Inflammatory macrophage treated with lipopolysaccharide for 4 hours (primary cell): ENCODE measurements at places on chromosomes 6 and 20.

DNA sequence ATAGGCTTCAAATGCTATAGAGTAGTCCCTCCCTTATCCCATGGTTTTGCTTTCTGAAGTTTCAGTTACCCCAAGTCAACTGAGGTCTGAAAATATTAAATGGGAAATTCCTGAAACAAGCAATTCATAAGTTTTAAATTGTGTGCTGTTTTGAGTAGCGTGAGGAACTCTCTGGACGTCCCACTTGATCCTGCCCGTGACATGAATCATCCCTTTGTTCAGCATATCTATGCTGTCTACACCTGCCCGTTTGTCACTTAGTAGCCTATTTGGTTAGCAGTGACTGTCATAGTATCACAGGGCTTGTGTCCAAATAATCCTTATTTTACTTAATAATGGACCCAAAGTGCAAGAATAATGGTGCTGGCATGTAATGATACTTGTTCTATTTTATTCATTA, 5.0 kb downstream of the PCMT1 start:
- peak; percentile 89 for DNase-seq

GRCh38 chr6:32982702-32983492, 14.5 kb downstream of the BRD2 start:
- DNase-seq = no peak

- no peak for DNase-seq
Measured at GRCh38 chr6:40957616-40958492, 81.2 kb downstream of the UNC5CL start.

DNA sequence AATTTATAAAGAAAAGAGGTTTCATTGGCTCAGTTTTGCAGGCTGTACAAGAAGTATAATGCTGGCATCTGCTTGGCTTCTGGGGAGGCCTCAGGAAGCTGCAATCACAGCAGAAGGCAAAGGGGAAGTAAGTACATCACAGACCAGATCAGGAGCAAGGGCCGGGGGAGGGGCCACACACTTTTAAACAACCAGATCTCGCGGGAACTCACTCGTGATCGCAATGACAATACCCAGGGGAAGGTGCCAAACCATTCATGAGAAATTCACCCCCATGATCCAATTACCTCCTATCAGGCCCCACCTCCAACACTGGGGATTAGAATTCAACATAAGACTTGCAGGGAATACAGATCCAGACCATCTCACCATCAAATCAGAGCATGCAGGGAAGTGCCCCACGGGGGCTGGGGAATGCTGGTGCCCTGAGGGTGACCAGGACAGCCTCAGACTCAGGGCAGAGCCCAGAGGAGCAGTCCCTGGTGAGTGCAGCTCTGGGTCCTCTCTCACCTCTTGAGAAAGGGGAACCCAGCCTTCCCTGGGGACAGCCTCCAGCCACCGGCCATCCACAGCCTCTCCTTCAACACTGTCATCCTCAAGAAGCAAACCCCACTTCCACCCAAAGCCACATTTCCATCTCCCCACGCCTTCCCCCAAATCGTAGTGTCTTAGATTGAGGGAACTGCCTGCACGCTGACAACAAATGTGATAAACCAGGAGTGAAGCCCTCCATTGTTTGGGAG, 80.7 kb downstream of the ANKRD60 start:
- no peak for DNase-seq

- no peak for DNase-seq
Measured at GRCh38 chr6:153553627-153554026, 422.5 kb upstream of the RGS17 start.

DNA sequence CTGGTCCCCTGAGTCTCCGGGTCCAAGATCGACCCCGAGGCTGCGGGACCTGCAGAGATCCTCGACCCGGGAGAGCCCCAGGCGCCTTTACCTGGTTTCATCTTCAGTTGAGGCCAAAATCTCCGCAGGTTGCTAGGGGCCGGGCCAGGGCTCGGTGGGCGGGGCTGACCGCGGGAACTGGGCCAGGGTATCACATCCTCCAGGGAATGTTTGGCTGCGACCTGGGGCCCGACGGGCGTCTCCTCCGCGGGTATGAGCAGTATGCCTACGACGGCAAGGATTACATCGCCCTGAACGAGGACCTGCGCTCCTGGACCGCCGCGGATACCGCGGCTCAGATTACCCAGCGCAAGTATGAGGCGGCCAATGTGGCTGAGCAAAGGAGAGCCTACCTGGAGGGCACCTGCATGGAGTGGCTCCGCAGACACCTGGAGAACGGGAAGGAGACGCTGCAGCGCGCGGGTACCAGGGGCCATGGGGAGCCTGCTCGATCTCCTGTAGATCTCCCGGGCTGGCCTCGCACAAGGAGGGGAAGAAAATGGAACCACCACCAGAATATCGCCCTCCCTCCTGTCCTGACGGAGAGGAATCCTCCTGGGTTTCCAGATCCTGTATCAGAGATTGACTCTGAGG, 53.8 kb upstream of the POLR1H start:
- DNase-seq = no peak

DNA sequence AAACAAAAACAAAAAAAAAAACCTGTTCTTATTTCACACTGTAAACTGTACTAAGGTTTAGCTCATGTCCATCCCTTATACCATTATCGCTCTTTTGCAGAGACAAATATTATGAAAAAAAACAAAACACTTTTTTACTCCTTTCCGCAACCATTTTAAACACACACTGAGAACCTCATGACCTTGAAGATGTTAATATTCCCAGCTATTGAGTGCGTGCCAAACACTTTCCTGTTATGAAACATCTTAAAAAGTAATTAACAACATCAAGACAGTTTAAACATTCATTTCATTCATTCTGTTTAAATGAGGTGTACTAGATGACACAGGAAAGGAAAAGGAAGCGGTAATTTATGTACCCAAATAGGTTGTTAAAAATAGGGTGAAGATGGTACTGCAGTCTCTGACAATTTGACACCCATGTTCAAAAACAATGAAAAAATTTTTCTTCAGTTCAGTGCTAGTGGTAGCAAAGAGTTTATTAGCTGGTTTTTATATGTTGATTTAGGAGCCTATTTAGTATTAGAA, 3.9 kb upstream of the ARHGAP18 start:
- DNase-seq = no peak

DNA sequence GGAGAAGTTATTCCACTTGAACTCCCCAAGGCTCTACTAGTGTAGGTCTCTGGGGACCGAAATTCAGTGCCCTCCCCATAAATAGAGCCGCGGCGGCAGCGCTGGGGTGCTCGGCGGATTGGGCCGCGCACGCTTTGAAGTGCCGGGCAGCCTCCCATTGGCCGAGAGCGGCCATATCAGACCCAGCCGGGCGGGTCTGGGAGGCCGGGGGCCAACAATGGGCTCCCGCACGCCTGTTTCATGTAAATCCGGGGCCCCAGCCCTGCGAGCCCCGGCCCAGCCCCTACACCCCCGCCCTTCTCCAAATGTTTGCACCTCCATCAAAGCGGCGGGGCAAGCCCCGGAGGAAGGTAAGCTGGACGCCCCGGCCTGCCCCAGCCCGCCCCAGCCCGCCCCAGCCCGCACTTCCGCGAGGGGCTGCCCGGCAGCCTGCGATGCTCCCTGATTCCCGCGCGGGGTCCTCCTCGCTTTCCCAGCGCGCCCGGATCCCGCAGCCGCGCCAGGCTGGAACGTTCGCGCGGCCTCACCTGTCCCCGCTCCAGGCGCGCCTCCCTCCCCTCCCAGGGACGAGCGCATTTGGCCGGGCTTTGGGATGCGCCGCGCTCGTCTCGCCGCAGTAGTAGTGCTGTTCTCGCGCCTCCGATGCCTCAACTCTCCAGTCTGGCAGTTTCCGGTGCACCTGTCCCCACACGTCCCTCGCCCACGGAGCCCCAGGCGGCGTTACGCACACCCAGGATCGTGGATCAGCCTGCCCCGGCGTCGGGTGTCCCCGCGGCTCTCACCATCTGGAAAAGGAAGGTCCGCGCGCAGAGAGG, at the start of gene TBXT:
Gene TBXT, minus strand, starts transcription at position 51 of the 815 bp plus-strand sequence. CDS start 260 bp downstream, outside the sequence.
- DNase-seq = no peak

GRCh38 chr6:101391772-101392585, 1.5 kb upstream of the GRIK2 start:
- no peak for DNase-seq

DNA sequence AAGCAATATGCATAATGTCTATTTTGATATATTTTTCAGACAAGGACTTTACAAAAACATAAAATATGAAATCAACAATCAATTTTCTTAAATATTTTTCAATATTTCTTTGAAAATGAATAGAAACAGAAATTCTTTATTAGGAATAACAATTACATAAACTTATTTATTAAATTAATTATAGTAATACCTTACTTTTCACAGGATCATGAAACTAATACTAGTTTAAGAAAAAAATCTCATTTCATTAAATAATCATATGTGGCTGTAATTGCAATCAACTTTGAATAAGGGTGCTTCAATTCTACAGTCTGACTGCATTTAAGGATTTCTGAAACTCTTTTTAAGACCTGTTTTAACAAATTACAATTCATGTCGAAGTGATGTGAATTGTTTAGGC, 26.6 kb downstream of the EPHA7 start:
- no peak for DNase-seq

DNA sequence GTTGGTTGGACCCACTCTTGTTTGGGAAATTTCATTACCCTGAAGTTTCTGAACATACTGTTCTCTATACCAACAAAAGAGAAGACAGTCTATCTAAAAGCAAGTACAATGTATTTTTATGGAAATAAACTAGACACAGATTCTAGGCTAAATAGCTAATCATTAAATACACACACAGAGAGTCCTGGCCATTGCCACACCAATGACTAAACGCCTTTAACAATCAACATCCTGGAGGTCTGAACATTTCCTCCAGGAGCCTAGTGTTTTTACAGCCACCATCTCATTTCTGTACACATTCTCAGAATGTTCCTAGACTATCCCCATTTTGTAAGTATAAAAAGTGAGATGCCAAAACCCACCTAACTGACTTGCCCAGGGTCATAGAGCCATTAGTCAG, 141.6 kb upstream of the RREB1 start:
- DNase-seq = no peak

DNA sequence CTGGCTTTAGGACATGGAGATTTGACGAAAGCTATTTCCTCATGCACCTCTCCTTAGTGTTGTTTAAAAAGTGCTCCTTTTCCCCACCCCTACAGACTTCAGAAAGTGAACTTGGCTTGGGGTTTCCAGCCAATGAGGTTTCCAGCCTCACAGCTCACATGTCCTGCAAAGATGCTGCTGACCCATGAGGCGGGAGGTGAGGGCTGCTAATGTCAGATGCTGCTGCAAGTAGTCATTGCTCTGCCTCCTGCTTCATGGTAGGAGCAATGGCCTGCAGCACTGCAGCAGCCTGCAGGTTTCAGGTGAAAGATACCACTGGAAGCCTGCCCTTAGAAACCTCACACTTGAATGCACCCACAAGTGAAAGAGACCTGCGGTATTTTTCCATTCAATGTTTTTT, 112.8 kb downstream of the LAMP5 start:
- no peak for DNase-seq

DNA sequence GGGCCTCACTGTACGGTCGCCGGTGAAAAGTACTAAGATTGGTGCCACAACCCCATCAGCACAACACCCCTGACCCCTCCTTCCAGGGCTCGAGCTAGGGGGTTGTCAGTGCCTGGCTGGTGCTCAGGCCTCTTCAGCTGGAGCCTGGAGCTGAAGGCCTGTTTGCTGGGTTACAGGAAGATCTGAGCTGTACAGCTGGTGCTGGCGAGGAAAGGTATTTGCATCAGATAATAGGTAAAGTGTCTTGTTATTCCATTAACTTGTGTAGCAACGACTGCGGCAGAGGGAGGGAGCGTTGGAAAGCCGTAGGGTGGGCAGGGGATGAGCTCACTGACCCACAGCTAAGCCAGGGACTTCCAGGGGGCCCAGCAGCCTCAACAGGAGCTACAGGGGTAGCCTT, 15.8 kb upstream of the SIRPA start:
- no peak for DNase-seq

DNA sequence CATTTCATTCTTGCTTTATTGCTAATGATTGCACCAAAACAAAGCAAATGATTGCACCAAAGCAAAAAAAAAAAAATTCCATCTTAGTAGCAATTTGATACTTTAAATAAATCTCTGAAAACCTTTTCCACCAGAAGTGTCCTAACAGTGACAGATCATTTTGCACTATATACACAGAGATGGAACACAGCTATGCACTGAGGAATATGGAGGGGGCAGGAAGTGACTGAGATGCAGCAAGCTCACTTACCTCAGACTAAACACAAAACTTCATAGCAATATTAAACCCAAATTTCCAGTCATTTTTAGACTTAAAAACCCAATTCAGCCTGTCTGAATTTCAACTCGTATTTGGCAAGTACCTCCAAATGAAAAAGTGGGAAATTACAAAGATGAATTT, 41.2 kb downstream of the HIVEP2 start:
- no peak for DNase-seq

GRCh38 chr6:137150072-137150471, 23.4 kb downstream of the IL22RA2 start:
- peak; percentile 72 for DNase-seq

DNA sequence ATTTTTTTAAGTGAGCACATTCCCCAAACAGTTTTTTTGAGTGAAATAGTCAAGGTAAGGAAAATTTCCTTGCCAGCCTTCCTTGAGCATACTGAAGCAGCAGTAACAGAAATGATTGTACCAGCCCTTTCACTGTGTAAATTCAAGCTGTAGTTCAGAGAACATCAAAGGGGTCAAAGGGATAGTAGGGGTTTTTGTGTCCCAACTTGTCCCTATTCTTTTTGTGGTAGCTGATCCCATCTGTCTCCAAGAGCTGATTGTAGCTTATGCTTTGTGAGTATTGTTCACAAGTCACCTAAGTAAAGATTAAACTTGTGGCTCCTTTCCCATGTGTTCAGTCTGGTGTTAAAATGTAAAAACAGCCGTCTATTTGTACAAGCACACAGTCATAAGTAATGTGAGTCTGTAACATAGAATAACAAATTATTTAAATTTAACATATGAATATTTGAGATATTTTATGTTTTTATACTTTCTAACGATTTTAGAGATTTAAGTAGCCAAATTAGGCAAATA, 185.0 kb downstream of the CENPW start:
- no peak for DNase-seq

DNA sequence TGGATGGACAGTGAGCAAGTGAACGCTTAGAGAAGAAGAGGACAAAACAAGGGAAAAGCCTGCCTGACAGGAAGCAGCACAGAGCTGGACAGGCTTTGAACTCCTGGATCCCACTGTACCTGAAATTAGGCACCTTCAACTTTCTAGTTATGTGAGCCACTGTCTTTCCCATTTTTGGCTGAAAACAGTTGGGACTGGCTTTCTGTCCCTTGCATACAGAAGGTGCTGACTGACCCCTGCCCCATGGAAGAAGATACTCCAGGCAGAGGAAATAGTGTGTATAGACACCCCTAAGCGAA, 122.8 kb downstream of the CEBPB start:
- no peak for DNase-seq

DNA sequence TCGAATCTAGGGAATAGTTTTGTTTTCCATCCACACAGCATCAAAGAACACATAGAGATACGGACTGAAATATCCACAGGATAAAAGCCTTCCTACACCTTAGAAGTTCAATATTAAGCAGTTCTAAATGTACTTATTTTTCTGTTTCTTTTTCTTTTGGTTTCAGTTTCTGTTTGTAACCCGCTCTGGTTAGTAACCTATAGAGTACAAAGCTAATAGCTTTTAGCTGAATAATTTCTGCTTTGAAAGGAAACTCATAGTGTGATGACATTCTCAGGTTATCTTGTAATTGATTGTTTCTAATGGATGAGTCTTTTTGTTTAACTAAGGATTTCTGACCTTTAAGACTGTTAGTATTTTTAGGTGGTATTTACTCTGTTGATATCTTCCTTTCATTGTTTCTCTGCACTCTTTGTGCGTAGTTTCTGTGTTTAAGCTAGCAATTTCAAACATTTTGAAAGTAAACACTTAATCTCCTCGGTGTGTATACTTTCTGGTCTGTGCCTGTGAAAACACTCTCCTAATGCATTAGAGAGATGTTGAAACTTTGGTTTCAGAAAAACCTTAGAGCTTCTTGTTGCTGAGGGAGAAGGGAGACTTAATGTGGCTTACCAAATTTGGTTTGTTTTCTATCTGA, 385.5 kb downstream of the HDGFL1 start:
- peak; percentile 7 for DNase-seq
